ENCODE measurements at places on chromosomes 7 and 10.

- DNase-seq = no peak
Measured at GRCh38 chr7:36732806-36733205, 8.5 kb upstream of the AOAH start.

DNA sequence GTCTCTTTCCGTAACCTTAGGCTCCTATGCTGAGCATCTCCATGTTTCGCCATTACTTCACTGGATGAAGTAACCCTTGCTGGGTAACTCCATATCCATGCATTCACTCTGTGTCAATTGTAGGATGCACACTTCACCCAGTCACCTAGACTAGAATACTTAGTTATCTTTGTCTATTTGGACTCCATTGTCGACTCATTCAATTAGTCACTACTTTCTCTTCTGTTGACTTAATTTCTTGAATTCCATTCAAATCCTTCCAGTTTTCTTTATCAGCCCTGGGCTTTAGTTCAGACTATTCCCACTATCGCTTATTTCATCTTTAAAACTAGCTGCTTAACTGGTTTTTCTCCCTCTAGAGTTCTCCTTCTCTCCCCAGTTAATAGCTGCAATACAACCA lies 111.3 kb upstream of the TNS3 start:
- DNase-seq = no peak

GRCh38 chr7:50656141-50656895 lies 91.1 kb upstream of the DDC start:
- DNase-seq = no peak

- no peak for DNase-seq
Measured at GRCh38 chr10:89659143-89660131, 14.4 kb upstream of the PANK1 start.

DNA sequence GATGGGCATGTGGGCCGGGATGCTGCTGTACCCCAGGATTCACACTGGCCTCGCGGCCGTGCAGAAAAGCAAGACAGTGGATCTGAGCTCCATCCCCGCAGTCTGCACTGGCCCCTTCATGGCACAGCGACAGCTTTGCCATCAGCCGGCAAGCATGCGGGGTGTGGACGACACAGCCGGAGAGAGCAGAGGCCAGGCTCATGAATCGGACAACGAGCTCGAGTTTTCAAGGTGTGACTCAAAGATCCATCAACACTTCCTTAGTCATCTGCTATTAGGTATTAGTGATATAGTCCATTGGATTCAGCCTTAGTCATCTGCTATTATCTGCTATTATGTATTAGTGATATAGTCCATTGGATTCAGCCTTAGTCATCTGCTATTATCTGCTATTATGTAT lies 254.7 kb downstream of the KLF6 start:
- DNase-seq = no peak

DNA sequence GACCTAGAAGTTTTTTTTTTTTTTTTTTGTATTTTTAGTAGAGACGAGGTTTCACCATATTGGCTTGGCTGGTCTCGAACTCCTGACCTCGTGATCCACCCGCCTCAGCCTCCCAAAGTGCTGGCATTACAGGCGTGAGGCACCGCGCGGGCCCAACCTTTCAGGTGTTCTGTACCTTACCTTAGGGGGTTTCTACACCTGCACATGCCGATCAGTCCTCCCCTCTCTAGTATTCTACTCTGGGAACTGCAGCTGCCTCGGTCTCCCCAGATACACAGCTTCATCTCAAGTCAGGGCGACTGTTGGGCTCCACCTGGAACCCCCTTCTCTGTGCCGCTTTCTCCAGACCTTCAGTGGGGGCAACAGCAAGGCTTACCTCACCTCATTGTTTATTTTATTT lies 79.9 kb downstream of the TACC2 start:
- no peak for DNase-seq

GRCh38 chr7:27168265-27168947 lies 3.1 kb upstream of the HOXA9 start:
- no peak for DNase-seq

DNA sequence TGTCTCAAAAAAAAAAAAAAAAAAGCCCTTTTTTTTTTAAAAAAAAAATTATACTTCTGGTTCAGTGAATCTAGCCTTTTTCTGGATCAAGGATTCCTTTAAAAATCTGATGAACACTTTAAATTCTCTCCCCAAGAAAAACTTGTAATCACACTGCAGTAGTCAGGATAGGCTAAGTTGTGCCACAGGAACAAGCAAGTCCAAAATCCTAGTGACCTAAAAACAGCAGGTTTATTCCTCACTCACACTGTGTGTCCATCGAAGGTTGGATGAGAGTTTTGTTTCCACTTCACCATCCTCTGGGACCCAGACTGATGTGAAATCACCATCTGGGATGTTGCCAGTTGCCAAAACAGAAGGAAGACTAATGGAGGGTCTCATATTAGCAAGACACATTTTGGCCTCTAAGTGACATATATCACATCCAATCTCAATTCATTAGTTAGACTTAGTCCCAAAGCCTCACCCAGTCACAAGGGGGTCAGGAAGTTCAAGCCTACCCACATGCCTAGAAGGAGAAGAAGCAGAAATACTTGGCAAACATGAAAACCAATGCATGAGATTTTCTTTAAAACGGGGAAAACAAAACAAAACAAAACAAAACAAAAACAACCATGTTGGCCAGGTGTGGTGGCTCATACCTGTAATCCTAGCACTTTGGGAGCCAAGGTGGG lies 32.7 kb downstream of the CYP17A1 start:
- no peak for DNase-seq

DNA sequence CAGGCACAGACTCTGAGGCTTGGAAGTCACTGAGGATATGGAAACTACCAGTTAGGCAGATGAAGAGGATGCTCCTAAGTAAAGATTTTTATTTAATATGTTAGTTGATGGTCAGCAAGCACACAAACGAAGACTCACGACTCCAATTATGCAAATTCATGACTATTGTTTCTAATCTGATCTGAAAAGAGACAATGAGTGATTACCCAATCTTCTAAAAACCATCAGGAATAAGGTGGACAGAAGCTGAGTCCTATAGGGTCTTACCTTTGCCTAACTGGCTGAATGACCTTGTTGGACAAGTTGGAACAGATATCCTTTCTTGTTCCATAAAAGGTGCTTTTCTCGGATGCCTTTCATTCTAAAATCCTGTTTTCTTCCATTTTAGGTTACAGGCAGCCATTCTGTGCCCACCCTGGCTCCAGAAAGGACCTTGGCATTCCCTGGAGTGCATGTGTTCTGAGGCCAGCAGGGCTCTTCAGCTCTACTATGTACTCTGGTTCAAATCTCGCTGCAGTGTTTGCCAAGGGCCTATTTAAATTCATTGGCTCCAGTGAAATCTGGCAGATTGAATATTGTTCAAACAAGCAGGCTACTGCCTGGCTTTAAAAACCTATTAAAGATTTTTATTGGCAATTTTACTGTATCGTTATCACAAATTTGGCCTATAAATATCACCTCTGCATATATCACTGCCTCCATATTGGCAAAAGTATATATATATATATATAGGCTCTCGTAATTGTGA lies 77.5 kb downstream of the SLC25A13 start:
- no peak for DNase-seq

DNA sequence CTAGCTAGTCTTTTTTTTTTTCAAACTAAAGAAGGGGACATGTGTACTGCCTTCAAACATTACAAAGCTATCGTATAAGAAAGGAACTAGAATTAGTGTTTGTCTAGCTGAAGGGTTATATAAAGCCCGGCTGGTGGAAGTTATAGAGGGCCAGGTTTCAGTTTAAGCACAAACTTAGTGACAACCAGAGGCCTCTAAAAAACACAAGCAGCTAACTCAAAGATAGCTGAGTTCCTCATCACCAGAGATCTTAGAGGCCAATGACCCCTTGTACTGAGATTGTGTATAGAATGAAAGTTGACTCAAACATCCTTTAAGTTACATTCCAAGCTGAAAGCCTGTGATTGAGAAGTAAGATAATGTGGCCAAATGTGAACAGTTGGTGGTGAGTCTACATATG lies 28.1 kb upstream of the SGMS1 start:
- DNase-seq = no peak

- DNase-seq = no peak
Measured at GRCh38 chr7:80922253-80923049, 3.6 kb upstream of the SEMA3C start.

DNA sequence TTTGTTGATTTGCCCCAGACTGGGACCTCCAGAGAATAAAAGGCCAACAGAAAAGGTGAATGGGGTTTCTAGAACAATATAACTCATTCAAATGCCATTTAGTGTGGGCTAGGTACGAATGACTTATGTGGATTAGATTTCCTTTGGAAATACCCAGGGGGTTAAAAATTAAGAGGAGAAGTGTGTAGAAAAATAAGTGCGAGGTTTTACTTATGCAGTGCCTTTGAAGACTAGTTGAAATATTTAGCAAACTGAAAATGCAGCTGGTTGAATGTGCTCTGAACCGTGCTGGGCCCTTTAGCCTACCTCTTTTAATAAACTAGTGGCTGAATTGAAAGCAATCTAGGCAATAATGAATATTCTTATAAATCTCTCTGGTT lies 180.6 kb downstream of the LRMDA start:
- DNase-seq = no peak

GRCh38 chr10:79244841-79245504 lies 102.3 kb upstream of the PPIF start:
- no peak for DNase-seq

GRCh38 chr7:90994601-90995000 lies 269.6 kb upstream of the FZD1 start:
- DNase-seq = no peak

GRCh38 chr7:92837000-92837749 lies 802 bp upstream of the CDK6 start:
- DNase-seq = no peak

DNA sequence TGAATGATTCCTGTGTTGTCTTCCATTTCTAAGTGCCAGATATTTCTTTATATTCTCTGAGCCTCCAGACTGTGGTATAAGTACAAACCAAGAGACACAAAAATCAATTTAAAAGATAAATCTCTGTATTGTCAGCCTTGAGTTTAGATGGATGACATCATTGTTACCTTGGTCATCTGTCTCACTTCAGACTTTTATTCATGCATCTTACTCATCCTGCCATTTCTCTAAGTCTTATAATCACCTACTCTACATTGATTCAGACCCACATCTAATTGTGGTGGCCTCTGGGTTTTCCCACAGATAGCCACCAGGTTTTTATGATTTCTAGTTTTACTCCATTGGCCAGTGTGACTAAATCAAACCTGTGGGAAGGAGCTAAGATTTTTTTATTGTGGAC lies 26.8 kb upstream of the HDAC9 start:
- no peak for DNase-seq

GRCh38 chr10:84415539-84416244 lies 87.3 kb downstream of the CCSER2 start:
- DNase-seq = no peak

GRCh38 chr7:17580856-17581255 lies 282.4 kb downstream of the AHR start:
- DNase-seq = no peak

DNA sequence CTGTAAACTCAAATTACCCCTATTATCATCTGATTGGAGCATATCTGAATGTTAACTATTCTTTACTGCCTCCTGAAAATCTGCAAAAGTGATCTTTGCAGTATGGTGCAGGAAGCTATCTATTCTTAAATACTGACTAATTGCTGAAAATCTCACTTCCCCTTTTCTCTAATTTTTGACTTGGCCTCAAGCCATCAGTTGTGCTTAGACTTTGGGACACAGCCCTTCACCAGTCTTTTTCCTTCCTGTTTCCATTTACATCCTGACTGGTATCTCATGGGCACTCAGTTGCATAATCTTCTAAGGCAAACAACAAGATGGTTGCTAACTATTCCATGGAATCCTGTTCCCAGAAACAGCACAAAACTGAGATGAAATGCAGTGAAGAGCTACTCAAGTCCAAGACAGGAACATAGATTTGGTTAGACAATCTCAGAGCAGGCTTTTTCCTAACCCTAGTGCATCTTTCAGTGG lies 228.5 kb downstream of the SORCS1 start:
- no peak for DNase-seq

GRCh38 chr10:78853864-78854263 lies 214.9 kb upstream of the ZMIZ1 start:
- no peak for DNase-seq

DNA sequence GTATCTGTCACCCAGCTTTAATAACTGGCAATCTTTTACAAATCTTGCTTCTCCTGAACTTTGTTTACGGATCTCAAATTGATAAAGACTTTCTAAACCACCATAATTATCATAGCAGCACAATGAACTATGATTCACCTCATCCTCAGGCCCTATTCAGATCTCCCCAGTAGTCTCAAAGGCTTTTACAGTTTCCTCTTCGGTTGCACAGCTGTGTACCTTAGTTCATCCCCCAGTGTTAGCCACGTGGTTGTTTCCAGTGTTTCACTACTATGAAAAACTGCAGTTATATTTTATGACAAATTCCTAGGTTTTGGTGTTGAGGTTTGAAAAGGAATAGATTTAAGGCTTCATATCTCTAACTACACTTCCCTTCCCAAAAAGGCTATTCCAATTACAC lies 24.9 kb downstream of the PAXIP1 start:
- no peak for DNase-seq
